ENCODE measurements at places on chromosomes 6 and 20.

DNA sequence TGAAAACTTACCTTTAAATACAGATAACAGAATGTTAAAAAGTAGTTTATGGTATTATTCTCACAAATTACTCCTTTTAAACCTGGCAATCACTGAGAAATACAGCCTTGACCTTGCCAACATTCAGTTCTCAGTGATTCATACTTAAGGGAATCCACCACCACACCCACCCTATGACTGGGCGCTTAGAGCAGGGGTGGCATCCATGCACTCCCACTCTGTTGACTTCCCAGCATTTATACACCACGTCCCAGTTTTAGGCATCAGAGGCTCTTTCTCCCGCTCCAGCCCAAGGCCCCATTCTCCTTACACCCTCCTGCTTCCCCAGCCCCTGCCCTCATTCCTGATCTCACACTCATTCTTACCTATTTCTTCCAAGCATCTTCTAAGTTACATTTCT, 16.3 kb downstream of the TRAF3IP2 start:
- DNase-seq: peak; percentile 44

- DNase-seq: no peak
Observed at GRCh38 chr6:36227379-36228228, 31.1 kb downstream of the BRPF3 start.

DNA sequence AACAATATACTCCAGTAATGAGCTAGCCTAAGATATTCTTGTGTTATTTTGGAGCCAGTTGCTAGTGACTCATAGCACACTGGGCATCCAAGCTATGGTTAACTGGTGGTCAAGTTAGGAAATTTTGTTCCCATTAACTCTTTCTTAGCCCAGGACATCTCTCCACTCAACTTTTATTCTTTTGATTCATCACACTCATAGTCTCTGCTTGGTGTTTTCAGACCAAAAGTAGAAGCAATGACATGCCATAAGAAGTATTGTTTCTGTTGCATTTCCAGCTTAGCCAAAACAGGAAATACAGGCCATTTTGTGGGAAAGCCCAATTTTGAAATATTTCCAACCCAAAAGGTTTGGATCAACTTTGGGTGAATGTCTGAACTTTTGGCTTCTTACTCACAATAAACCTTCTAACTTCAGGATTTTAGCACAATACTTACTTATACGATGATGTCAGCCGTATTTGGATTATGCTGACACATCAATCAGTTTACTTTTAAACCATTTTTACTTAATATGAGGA, 31.6 kb upstream of the CCN2 start:
- DNase-seq: no peak

GRCh38 chr6:151692216-151692615, 115.3 kb upstream of the ESR1 start:
- DNase-seq: no peak

DNA sequence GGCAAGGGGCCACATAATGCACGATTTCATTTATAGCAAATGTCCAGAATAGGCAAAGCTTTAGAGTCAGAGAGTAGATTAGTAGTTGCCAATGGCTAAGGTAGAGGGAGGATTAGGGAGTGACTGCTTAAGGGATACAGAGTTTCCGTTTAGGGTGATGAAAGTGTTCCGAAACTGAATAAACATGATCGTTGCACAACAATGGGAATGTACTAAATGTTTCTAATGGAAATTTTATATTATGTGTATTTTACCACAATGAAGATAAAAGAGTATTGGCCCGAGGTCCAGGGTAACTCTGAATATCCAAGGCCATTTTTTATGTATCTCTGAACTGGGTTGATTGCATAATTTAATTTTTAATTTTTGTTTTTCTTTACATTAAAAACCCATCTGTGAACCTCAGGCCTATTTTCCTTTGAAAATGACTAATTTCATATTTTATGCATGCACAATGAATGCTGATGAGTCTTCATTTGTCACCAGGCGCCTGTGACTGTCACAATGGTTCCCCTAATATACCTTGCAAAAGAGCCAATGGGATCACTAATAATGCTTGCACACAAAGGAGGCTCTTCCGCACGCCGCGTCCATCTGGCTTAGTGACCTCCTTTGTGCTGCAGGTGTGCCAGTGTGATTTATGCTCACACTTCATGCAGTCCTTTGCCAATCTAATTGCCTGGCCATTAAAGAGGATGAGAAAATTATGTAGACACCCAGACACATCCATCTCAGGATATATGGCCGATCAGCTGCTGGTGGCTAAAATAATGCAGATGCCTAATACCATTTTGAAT, 612.5 kb downstream of the CDH26 start:
- no peak for DNase-seq

GRCh38 chr20:45306431-45306982, at the start of gene RBPJL:
RBPJL (plus strand) TSS chr20:45306840; CDS start chr20:45306923, 83 bp downstream.
- DNase-seq: peak; percentile 44

DNA sequence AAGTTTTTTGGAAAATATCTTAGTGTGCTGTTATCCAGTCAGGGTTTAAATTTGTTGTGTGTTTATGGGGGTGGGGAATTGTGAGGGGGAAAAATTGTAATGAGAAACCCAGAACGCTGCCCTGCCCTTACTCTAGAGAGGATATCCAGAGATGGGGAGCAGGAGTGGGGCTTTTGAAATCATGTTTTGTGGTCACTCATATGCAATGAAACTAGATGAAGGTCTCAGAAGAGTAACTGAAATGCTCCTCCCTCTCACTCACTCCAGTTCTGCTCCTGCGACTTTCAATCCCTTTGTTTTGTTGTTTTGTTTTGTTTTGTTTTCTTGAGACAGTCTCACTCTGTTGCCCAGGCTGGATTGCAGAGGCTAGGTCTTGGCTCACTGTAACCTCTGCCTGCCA, 100.0 kb downstream of the CRYBG1 start:
- no peak for DNase-seq

DNA sequence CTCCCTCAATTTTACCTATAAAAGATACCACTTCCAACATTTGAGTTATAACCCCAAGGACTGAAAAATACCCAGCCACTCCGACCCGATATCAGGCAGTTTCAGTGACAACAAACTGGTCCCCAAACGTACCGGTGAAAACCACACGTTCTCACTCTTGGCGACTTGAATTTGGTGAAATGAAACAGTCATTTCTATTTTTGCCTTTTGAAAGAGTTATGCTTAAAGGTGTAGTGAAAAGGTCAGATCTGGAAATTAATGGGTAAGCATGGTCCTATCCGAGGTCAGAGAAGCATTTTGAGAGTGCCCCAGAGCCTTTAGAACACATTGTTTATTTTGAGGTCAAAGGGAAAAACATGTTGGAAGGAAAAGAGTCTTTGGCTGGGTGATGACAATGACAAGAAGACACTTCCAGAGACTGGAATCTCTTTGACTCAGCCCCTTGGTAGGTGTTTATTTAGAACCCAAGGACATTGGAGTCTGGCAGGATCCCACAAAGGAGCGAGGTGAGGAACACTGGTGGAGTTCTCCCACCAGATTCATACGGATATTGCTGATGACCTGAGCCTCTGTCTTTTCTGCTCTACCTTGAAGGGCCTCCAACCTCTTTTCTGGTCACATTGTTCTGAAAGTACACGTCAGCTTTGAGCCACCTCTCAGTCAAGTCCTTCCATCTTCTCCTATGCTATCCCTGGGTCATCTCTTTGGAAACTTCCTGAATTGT, 235.0 kb downstream of the GMPR start:
- peak; percentile 40 for DNase-seq

DNA sequence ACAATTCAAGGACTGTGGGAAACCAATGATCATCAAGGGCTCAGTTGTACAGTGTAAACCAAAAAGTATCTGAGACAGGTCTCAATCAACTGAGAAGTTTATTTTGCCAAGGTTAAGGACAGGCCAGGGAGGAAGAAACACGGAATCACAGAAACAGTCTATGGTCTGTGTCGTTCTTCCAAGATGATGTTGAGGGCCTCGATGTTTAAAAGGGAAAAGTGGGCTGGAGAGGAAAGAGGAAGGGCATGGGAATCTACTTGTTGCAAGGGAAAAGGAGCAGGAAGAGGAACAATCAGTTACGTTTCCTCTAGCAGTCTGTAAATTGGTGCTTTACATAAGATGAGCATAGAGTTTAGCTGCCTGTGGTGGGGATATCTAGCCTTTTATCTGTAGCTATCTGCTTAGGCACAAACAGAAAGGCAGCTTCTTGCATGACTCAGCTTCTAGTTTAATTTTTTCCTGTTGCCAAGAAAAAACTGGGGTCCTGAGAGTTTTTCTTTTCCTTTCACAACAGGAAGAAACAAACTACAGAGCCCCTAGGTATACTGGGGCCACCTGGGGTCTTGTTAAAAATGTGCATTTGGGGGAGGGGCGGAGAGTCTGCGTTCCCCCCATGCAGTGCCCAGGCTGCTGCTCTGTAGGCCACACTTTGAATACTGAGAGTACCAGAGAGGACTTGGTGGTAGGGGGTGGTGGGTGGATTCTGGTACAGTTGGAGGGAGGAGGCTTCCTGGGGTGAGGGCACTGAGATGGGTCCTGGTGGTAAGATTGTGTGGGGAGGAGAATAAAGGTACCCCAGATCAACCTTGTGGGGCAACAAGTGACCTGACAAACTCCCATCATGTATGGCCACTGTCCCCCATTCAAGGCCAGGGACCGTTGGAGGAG, 35.3 kb upstream of the EZR start:
- DNase-seq: no peak

- no peak for DNase-seq
Observed at GRCh38 chr6:160917572-160917971, 74.0 kb upstream of the MAP3K4 start.

DNA sequence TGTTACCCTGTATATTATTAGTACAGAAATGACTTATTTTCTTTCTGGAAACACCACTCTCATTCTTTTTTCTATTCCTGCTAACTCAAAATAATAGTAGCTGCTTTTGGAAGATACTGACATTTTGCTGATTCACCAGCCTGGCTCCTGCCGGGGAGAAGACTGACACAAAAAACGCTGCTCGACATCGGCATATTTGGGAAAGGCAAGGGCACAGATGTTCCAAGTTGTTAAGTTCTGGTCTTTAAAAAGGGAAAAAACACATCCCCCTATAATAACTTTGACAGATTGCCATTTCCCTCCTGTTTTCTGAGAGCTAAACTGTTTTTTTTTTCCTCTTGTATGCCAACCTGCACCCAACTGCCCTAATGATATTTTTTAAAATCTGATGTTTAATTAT, 55.4 kb downstream of the CTNNBL1 start:
- no peak for DNase-seq

DNA sequence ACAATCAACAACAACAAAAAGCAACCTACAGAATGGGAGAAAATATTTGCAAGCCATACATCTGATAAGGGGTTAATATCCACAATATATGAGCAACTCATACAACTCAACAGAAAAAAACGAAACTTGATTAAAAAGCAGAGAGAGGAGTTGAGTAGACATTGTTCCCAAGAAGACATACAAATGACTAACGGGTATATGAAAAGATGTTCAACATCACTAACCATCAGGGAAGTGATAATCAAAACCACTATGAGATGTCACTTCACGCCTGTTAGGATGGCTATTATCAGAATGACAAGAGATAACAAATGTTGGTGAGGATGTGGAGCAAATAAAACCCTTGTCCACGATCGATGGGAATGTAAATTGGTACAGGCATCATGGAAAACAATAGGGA, 145.9 kb downstream of the NRN1 start:
- no peak for DNase-seq

Measured in activated naive CD4-positive, alpha-beta T cell treated with anti-CD3 and anti-CD28 coated beads for 36 hours (primary cell).